ENCODE measurements at places on chromosomes 6 and 20. TPM values are rescaled to one million over a fixed set of nuclear protein-coding genes. Genes with fewer than 3 reads are reported as not detected.

ARMH2 gene
- not detected for polyA plus RNA-seq

GRCh38 chr6:1029141-1029540 lies 282.8 kb upstream of the FOXQ1 start:
- DNase-seq: peak; percentile 83

- no peak for DNase-seq
Observed at GRCh38 chr6:170066679-170067078, 224.2 kb downstream of the DLL1 start.

DNA sequence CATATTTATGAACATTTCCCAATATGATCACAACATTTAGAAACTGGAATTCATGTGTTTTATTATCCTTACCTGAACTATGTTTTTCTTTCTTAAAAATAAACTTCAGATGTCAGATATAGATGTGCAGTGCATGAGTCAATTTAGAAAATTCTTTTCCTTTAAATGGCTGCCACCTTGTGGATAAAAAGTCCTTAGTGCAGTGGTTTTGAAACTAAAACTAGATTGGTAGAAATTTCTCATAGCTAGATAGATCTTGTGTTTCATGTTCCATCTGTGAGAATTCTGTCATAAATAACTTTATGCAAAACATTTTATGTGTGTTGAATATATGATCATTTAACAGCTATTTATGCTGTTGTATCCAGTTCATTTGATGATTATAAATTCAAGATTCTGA lies 134.9 kb downstream of the KLHL32 start:
- DNase-seq: peak; percentile 19

- no peak for DNase-seq
Observed at GRCh38 chr6:108719477-108719876, 128.7 kb upstream of the ARMC2 start.

TFAP2A gene
- 46.8 TPM for polyA plus RNA-seq

GJA10 gene
- polyA plus RNA-seq: not detected

- DNase-seq: no peak
Observed at GRCh38 chr6:2165286-2165685, 80.1 kb downstream of the GMDS start.

DNA sequence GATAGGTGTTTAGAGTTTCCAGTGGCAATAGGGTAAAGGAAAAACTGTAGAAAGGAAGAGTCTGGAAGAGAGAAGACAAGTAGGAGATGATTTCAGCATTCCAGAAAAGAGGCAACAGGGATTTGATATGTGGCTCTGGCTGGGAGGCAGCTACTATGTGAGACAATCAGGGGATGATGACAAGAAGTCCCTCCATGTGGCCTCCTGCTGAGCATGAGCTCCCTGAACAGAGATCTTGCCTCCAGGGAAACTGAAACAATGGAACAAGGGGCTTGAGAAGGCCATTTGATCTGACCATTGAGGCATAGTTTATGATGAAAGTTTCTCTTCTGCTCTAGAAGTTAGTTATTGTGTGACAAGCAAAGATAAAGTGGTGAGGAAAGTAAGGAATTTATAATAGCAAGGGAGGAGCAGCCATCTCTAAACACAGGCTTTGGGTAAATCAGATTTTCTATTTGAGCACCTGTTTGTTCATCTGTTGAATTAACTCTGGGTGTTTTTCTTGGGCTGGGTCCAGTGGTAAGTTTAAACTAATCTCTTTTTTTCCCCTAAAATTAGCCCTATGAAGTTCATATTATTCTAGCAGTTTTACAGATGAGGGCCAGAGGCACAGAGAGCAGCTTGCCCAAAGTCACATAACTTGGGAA lies 3.0 kb upstream of the GPX5 start:
- no peak for DNase-seq

ABHD16B gene
- polyA plus RNA-seq: not detected

- DNase-seq: no peak
Observed at GRCh38 chr20:18436847-18437246, 30.0 kb downstream of the DZANK1 start.

GRCh38 chr6:2857580-2858337 lies 16.1 kb upstream of the SERPINB1 start:
- DNase-seq: no peak

GRCh38 chr20:44941120-44941691 lies 19.0 kb downstream of the TOMM34 start:
- no peak for DNase-seq

FAM217A gene
- polyA plus RNA-seq: 2.1 TPM

DNA sequence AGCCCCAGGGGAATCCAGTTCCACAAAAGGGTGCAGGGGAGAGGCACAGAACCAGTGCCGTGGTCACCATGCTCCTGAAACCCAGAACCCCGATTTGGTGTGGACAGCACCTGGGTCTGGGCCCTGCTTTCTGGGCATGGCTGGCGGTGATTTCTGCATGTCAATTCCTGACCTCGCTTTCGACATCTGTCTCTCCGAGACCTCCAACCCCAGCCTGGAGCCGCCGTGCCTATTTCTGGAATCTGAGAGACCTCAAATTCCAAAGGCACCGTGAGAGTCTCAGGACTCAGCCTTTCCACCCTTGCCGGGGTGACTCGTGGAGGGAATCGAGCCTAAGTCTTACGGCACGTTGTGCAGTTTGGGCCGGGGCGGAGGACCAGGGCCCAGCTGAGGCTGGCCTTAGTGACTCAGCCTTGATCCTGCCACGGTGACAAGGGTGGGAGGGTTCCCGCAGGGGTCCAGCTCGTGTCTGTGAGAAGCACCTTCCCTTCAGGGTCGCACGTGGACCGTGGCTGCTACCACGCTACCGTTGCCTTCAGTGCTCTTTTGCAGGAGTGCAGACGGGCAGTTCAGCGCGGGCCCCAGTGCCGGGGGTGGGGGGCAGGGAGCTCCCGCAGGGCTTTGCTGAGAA lies 133.7 kb downstream of the PXDC1 start:
- no peak for DNase-seq

DNA sequence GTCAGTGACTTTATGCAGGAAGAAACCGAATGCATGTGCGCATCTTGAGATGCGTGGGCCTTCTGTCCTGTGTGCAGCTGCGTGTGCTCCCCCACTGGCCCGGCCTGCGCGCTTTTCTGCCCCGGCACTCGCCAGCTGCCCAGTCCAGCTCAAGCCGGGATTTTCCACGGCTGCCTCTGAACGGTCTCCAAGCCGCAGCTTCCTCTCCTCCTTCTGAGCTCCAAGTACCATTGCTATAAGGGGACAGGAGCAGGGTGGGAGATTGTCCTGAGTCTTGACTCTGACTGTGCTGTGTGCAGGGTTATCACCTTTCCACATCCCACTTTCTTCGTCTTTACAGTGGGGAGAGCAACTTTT lies 302.8 kb downstream of the THBS2 start:
- no peak for DNase-seq

DNA sequence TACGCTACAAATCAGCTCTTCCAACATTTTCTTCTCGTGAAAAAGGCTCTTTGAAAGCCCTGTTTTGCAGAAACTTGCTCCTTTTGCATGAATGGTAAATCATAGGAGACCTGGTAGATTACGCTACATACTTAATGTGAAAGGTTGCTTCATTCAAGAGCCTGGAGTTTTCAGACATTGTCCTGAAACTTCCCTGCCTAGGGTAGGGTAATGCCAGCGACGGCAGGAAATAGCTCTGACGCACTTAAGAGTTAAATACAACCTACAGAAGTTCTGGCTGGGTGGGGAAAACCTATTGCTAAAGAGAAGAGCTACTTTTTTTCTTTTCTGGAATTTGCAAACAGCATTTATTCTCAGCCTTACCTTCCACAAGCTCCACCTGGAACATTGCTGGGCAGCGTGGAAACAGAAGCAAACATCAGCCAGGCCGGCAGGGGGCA lies 144.5 kb downstream of the LPA start:
- peak; percentile 71 for DNase-seq

GRCh38 chr6:113994934-113995342 lies 24.0 kb upstream of the HDAC2 start:
- DNase-seq: peak; percentile 26

HSPA1L gene
- polyA plus RNA-seq: 4.6 TPM

DNA sequence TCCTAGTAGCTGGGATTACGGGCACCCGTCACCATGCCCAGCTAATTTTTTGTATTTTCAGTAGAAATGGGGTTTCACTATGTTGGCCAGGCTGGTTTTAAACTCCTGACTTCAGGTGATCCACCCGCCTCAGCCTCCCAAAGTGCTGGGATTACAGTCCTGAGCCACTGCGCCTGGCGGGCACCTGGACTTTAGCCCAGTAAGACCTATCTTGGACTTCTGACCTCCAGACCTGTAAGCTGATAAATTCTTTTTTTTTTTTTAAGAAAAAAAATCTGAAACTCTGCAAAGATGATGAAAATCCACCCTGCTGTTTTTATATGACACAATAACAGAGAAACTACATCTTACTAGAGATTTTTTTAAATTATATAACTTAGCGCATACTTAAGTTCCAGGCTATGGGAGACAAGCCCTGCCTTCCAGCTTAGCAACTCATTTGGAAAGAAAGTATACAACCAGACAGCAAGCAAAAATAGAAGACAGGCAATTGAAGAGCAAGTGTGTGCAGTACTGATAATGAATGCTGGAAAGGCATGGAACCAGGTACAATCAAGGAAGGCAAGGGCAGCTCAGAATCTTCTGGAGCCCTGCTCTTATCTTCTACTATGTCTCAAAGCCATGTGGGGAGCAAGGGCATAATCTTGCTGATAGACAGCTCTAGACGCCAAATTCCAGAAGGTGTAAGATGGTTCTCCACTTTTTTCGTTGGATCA lies 104.2 kb downstream of the CD83 start:
- no peak for DNase-seq

DNA sequence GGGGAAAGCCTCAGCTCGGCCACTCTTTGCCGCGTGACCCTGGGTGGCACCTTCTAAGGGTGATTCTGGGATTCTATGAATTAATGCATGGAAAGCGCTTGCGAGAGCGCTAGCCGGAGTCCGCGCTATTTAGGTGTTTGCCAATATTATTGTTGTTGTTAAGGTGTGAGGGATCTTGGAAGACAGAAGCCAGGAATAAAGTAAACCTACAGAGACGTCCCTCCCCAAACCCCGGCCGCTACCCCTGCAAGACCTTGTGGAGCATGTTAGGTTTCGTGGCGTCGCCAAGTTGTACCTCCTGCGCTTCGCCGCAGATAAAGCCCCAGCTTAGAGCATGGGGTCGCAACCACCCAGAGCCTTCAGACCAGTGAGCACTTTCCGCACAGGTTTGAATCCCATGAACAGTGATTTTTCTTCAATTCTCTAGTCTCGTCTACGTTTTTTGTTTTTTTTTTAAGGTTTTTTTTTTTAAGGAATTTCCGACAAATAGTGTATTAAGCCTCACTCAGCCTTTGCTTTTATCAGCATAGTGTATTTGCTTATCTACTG lies 16.9 kb upstream of the ZSCAN9 start:
- DNase-seq: no peak

- no peak for DNase-seq
Observed at GRCh38 chr6:31559958-31560696, 12.0 kb upstream of the LTA start.

DNA sequence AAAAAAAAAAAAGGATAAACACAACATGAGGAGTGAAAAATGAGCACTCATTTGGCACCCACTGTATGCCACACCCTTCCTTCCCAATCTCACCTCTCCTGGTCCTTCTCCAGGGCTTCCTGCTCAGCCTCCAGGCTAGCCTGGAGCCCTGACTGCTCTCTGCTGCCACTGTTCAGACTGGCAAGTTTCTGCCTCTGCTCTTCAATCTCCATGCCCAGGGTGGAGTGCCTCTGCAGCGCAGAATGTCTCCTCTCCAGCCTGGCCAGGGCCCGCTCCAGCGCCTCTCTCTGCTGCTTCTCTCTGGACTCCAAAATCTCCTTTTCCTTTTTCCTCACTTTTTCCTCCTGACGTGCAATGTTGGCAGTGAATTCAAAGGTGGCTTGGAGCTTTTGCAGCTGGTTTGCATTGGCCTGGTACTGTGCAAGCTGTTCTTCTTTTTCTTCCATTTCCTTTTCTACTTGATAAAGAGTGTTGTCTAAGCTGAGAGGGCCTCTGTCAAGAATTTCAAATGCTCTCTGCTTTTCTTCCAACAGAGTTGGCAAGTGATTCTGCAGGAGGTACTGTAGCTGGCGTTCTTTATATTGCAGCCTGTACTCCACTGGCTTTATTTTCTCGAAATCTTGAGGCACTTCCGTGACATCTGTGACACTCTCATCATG lies 194.4 kb downstream of the KIF16B start:
- no peak for DNase-seq

- no peak for DNase-seq
Observed at GRCh38 chr6:33192671-33193602, 670 bp upstream of the COL11A2 start.

GRM1 gene
- 0.27 TPM for polyA plus RNA-seq
